ENCODE measurements at places on chromosomes 6 and 20.

- DNase-seq = no peak
Measured at GRCh38 chr6:124054034-124054433, 250.4 kb downstream of the NKAIN2 start.

DNA sequence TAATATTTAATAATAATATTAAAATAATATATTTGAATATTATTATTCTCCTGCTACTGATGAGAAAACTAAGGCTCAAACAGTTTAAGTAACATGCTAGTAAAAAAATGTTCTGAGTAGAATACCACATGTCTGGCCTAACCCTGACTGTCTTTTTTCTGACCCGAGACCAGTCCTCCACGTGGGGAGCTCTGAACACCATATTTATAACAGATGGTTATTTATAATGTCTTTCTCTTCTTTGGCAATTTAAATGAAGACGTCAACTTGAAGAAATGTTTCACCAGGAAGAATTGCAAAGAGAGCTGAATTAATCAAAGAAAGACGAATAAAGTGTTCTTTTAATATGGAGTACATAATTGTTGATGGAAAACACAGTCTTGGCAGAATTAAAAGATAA is 82.0 kb downstream of the SLC22A3 start:
- no peak for DNase-seq

GRCh38 chr6:106476331-106477105 is 116.0 kb downstream of the CRYBG1 start:
- peak; percentile 91 for DNase-seq

- no peak for DNase-seq
Measured at GRCh38 chr20:41276317-41276751, 41.2 kb downstream of the ZHX3 start.

DNA sequence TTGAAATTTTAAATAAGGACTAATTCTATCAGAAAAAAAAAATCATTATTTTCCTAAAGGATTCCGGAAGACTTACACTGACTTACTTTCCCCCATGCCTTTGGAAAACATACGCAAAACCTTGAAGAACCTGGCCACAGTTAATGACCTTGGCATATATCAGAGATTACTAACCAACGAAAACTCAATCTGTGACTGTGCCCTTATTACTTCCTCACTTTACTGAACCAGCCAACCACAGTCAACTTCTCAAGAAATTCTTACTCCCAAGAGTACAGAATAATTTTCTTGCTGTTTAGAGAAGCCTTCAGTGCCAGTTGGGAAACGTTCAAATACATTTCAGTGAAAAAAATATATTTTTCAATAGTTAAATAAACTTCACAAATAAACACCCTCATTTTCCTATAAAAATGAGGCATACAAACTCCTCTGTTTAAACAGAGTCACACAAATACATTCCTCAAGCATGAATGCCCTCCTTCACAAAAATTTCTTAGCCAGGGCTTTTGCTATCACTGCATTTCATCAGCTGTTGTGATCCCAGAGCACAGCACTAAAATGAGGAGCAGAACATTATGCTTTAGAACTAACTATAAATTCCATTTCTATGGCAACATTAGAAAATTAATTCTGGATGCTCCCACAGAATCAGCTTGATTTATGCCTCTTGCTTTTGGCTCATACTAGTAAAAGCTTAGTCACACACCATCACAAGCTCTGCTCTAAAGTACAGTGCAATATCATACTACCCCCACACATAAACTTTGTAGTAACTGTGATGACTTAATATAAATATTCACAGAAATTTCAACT is 117.6 kb downstream of the DST start:
- peak; percentile 97 for DNase-seq

DNA sequence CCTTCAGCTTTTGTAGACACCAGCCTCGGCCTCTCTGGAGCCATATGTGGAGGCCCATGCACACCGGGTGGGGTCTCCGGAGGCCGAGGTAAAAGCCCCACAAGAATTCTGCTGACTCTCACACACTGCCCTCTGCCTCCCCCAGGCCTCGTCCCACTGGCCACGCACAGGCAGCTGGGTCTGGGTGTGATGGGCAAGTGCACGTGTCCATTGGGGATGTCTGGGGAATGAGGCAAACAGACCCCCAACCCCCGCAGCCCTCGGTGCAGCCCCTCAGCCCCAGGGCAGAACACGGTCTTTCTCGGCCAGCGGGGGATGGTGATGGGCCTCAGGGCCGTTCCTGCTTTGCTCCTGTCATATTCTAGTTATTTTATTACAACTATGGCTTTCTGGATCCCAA is 44.0 kb upstream of the GATA5 start:
- no peak for DNase-seq

DNA sequence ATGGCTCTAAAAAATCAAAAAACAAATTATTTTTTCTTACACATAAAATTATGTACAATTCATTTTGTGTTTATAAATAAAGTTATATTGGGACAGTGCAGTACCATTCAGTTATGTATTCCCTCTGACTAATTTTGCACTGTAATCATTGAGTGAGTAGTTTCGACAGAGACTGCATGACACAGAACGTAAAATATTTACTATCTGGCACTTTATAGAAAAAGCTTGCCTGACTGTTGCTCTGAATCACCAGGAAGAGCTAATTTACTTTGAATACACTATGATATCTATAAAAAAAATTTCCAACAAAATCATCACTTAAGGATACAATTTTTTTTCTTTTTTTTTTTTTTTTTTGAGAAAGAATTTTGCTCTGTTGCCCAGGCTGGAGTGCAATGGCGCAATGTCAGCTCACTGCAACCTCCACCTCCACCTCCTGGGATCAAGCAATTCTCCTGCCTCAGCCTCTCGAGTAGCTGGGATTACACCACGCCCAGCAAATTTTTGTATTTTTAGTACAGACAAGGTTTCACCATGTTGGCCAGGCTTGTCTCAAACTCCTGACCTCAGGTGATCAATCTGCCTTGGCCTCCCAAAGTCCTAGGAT is 11.0 kb upstream of the KHDC1L start:
- peak; percentile 96 for DNase-seq

DNA sequence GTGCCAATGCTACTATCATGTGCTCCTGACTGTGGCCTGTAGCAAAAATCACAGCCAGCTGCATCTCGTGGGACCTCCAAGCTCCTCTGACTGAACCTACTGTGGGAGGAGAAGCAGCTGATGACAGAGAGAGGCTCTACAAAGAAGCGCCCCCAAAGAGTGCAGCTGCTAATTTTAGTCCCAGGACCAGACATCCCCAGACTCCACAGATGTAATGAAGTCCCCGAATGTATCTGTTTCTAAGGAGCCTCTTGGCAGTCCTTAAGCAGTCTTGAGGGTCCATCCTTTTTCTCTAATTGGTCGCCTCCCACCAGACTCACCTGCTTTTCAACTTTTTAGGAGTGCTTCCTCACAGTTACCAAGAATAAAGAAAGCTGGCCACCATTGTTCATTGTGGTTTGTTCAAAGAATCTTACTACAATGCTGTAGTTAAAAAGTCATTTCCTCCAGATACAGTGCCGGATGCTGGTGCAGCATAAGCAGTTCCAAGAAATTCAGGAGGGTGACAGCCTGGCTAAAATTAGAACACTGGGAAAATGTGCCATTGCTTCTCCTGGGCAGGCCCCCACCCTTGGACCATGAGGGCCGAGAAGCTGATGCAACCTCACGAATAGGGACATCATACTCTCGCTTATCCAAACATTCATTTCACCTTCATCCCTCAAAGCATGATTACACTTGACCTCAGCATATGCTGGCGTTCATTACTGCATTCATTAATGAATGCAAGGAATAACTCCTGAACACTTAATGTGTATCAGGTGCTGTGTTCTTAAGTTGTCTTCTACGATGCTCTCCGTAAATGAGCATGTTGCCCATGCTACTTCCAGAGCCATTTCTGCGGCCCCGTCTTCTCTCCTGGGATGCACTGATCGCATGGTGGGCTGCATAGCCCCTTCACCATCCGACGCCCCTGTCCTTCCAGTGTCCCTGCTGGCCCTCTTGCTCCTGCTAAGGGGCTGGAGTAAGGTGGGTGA is 66.4 kb downstream of the LY86 start:
- DNase-seq = peak; percentile 75

- DNase-seq = no peak
Measured at GRCh38 chr6:31464252-31465184, 33.4 kb upstream of the MICB start.

- DNase-seq = no peak
Measured at GRCh38 chr6:169665289-169665688, 36.5 kb downstream of the WDR27 start.

DNA sequence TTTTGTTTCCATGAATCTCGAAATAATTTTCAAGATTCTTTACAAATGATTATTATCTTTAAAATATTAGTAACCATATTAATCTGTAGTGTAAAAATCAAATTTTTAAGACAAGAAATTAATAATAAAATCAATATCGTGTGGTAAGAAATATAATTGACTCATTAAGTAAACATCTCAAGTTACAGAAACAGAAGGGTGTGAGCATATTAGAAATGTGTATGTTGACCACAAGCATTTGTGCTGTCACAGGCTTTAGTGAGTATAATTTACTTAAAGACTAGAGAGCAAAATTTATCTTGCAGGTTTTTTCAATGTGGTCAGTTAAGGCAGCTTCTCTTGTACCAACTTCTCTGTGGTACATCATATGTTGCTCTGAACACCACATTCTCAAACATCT is 566.5 kb upstream of the IRAK1BP1 start:
- DNase-seq = no peak

DNA sequence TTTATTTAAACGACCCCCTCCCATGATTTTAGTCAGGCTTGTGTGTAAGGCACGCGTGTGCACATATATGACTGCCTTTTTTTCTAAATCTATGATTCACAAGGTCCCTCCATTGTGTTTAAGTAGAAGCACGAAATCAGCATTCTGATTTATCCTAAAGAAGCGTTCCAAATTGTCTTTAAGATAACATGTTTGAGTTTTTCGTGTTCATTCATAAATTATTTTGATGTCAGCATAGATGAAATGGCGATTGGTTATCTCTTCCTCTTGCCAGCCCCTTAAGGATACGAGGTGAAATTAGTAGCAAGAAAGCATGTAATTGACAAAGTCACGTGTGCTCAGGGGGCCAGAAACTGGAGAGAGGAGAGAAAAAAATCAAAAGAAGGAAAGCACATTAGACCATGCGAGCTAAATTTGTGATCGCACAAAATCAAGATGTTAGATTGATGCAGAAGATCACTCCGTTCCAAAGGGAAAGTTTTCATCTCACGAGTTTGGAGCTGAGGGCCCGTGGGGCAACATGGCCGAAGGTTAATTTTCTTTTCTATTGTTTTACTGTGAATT is at the start of gene LIN28B:
Gene LIN28B, plus strand, starts transcription at position 377 of the 564 bp plus-strand sequence. Its CDS starts 144 bp downstream, at position 521.
- DNase-seq = no peak

DNA sequence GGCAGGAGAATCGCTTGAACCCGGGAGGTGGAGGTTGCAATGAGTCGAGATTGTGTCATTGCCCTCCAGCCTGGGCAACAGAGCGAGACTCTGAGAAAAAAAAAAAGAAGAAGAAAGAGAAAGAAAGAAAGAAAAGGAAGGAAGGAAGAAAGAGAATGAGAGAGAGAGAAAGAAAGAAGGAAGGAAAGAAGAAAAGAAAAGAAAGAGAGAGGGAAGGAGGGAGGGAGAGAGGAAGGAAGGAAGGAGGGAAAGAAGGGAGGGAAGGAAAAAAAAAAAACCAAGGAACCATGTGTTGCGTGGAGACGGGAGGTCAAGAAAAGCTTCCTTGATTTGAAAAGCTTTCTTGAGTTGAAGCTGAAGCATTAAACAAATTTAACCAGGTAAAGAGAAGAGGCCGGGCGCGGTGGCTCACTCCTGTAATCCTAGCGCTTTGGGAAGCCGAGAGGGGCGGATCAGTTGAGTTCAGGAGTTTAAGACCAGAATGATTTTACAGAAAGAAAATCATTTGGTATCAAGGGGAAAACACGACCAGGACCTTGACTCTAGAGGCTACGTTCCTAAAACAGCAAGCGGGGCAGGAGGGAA is 90.5 kb upstream of the PRSS16 start:
- DNase-seq = no peak

- DNase-seq = no peak
Measured at GRCh38 chr6:124119596-124119995, 315.9 kb downstream of the NKAIN2 start.

- no peak for DNase-seq
Measured at GRCh38 chr6:22152841-22153240, 144.0 kb downstream of the PRL start.

- DNase-seq = no peak
Measured at GRCh38 chr6:167711768-167712730, 114.7 kb upstream of the AFDN start.

GRCh38 chr6:14092838-14093789 is 24.5 kb upstream of the CD83 start:
- DNase-seq = peak; percentile 22

- no peak for DNase-seq
Measured at GRCh38 chr20:35887393-35888064, 66.8 kb downstream of the SCAND1 start.

DNA sequence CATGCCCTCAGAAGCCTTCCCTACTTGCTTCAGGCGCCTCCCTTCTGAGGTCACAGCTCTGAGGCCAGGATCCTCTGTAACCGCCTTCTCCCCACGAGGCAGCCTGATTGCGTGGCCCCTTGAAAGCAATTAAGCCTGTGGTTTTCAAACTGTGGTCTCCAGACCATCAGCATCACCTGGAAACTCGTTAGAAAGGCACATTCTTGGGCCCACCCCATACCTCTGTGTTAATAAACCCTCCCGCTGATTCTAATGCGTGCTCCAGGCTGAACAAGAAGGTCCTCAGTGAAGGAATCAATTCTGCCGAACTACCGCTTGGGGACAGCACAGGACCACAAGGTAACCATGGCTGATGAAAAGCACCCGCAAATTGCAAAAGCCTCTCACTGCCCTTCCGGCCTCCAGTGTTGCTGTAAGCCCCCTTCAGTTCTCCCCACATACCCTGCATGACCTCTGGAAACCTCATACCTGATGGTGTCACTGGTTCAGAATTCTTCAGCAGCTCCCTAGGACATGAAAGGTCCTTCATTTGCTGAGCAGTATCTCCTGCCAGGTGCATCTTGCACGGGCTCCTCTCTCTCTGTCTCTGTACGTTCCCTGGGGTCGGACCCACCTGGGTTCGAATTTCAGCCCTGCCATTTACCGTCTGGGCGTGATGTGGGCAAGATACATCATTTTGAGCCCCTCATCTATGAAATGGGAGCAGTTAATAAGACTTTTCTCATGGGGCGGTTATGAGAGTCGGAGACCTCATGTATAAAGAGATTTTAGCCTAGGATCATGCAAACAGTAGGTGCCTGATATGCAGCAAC is 93.3 kb upstream of the RNF24 start:
- peak; percentile 87 for DNase-seq

DNA sequence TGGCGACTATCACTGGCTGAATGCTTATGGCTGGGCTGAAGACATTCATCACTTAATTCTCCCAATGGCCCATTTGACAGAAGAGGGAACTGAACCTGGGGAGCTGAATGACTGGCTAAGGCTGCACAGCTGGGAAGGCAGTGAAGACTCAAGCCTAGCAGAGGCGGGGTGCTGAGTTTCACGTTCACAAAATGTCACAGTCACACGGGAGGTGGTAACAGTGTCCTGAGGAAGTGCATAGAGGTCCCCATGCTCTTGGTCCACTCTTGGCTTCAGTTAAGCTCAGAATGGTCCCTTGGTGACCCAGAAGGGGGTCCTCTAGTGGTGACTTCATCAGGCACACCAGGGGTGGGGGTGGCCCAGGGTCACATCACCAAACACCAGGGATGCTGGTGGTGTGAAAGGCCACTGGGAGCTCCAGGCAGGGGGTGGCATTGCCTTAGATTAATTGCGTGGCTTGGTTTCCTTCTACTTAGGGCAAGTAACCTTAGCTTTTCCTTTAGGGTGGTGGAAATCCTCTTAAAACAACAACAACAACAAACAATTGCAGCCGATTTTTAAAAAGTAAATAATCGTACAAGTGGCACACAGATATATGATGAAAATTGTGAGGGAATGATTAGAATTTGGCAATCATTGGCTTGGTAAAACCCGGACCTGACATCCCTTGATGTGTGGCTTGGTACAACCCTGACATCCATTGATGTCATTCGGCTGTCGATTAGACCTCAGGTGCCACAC is 45.0 kb downstream of the SULF2 start:
- DNase-seq = no peak
